ENCODE measurements at places on chromosomes 7 and 10. TPM values are rescaled to one million over a fixed set of nuclear protein-coding genes. Genes with fewer than 3 reads are reported as not detected.

HECW1 gene
- 4.3 TPM for total RNA-seq

ELAPOR2 gene
- 31.2 TPM for total RNA-seq

RELN gene
- total RNA-seq: not detected

ETV1 gene
- total RNA-seq: 45.6 TPM

DNAJC12 gene
- total RNA-seq: 1.00 TPM

LRRC18 gene
- not detected for total RNA-seq

PCLO gene
- total RNA-seq: 1.5 TPM

KIF11 gene
- 44.2 TPM for total RNA-seq

ZSWIM8 gene
- total RNA-seq: 21.8 TPM

VPS37D gene
- total RNA-seq: 6.0 TPM

LGI1 gene
- total RNA-seq: 0.07 TPM

DNA sequence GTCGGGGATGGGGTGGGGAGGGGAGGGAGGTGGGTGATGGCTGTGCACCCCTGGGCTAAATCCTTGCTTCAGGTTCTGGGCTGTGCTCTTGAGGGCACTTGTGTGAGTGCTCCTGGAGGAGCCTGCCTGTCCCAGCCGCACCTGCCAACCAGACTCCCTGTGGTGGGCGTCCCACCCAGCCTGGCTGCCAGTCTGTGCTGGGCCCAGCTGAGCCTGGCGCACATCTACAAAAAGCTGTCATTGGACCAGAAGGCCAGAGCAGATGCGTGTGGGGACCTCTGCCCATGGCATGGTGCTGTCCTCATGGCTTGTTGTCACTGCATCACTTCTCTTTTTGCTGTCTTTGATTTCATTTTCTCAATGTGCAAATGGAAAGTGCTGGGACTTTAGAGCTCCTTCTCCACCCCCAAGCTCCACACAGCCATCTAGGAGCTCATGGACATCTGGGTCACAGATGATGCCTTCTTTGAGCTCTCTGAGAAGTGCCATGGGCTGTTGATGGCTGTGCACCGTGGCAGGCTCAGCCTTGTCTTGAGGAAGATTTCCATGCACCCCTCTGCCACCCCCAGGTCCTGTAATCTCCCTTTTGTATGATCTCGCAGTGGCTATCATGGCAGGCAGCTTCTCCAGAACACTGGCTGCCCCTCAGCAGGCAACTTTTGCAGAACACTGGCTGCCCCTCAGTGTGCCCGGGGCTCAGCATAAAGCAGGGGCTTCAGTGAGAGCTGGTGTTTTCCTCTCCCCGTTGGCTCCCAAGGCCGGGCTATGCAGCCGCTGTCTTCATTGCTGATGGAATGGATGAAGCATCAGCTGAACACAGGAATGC lies 83.9 kb downstream of the ADCY1 start:
- no peak for DNase-seq

DNA sequence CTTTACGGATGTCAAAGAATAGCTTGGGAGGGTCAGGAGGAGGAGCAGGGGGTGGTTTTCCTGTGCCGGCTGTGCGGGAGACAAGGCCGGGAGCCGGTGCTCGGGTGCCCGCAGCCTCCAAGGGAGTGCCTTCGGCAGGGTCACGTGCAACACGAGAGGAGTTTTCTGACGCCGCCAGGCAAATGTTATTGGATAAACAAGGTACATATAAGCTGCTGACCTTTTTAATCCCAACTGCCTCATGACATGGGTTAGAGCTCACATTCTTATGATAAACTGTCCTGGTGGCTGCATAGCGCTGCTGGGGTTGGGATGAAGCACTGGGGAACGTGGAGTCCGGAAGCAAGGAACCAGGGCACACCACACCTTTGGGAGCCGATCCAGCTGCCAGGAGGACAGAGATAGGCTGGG lies 124.8 kb upstream of the PDLIM1 start:
- peak; percentile 59 for DNase-seq

DNA sequence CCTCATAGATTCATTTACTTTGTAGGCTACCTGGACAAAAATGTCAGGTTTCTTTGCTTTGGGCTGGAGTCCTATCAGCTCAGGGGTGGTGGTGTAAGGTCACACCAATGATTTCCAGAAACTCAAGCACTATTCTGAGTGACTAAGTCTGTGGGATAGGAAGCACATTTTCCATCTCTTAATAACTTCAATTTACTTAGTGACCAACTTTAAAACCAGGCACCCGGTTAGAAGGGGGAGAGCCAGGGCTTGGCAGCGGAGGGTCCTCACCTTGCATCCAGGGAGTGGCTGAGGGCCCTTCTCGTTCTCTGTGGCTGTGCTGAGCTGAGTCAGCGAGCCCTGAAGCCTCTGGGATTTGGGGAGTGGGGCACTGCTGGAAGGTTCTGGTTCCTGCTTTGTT lies 6.7 kb downstream of the CHST3 start:
- peak; percentile 28 for DNase-seq

DNA sequence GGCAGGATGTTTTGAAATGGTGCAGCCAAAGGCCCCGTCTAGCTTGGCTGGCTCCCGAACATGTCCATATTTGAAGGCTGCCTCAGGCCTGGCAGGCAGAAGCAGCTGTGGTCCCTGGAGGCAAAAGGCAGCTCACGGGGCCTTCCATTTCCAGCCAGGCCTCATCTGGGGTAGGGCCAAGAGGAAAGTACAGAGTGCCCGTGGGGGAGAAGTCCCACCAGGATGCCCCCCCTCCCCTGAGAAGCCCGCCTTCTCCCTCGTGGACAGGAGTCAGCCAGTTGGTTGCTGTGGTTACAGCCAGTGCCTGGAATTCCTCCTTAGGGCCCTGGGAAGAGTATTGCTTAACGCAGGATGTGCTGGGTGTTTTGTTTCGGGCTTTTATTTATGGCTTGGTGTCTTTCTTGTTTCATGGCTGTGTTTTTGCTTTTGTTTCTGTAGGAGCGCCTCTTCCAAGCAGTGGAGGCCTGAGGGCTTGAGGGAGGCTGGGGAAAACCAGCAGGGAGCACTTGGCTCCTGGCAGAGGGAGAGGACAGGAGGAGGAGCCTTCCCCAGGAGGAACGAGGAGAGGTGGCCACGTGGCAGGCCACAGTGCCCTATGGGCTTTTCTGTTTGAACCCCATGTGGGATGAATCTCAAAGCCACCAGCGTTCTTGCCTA lies 45.4 kb downstream of the CHST3 start:
- no peak for DNase-seq

DNA sequence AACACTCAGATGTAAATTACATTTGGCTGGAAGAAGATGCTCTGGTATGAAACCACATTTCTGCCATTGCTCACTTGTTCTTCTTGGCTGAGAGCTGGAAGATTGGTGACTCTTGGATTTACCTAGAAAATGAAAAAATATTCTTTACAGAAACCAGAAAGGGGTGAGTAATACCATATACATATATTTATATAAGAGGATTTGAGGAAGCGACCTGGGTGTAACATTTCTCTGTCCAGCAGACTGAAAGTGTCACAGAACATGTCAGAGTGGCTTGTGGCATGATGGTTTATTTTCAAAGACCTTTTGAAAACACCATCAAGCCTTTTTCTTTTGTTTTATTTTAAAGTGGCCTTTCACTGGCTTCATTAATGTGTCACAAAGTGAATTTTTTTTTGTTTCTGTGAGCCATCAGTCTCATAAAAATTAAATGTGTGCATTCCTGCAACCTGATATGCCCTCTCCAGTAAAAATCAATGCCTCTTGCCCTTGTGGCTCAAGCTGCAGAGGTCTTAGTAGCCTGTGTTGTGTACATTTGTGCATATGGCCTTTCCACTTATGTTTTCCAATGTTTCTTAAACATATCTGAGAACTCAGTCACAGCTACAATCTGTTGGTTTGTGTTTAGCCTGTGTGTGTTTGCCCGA lies 23.5 kb downstream of the CREB5 start:
- DNase-seq: no peak

DNA sequence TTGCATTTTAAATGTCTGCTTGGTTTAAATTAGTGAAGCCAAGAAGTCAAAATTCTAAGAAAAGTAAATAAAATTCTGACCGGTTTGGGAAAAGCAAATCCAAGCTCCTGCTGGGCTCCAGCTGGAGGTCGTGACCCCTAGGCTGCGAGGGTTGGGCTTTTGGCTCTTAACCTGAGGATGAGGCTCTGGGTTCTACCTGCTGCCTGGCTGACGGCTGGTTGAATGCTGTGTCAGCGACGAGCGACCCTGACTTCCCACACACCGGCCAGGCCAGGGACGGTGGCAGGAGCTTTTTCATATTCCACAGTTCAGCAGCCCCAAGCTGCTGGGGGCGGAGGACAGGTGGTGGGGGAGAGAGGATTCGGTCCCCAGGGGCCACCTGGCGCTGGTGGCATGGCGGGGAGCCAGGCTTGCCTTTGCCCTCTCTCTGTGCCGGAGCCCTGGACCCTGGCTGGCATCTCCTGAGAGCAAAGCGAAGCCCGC lies 843 bp upstream of the PLPP4 start:
- peak; percentile 76 for DNase-seq

- no peak for DNase-seq
Measured at GRCh38 chr7:156198277-156198676, 386.0 kb upstream of the SHH start.

GRCh38 chr10:50855461-50855860 lies 30.0 kb downstream of the A1CF start:
- no peak for DNase-seq

DNA sequence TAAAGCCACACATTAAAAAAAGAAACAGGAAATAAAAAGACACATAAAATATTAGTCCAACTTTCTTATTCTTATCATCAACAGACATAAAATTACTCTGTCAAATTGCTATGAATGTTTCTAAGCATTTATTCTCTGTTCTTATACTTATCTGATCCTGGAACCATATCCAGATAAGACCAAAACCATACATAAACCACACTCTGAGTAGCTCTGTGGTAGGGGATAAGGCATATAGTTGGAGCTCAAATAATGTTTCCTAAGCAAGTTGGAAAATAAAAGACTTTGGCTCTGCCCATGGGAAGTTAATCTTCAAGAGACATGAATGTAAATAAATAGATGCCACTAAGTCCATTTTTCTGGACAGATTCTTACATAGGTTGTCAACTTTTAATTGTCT lies 103.1 kb upstream of the PLXDC2 start:
- DNase-seq: no peak

GRCh38 chr7:116610210-116610609 lies 61.8 kb upstream of the MET start:
- no peak for DNase-seq

DNA sequence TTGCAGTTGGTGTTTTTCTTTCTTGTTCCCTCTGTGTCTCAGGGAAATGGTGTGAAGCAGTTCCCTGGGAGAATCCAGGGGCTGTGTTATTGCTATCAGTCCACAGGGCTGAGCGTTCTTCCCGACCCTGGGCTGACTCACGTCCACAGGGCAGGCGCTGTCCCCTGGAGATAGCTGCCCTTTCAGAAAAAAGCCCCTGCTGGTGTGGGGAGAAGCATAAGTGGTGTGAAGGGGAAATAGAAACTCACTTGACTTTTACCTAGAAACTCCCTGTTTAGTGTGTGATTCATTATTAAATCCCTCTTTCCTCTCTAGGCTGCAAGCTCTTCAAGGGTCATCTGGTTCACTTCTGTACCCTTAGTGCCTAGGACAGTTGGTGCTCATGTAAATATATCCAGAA lies 63.3 kb upstream of the SMNDC1 start:
- no peak for DNase-seq

DNA sequence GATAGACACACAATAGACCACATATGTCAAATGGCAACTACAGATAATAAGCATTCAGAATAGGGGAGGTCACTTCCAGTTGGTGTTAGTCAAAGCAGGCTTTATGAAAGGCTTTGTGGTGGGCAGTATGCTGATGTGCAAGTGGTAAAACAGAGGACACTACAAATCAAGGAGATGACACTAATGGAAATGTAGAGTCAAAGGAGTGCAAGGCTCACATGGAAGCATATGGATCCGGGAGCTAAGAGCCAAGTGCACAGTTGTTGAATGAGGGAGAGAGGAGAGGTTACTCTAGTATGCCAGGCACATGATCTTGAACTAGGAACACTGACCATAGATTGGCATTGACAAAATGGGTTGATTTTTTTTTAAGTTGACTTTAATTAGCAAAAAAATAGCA lies 62.7 kb downstream of the GRM3 start:
- DNase-seq: no peak

DNA sequence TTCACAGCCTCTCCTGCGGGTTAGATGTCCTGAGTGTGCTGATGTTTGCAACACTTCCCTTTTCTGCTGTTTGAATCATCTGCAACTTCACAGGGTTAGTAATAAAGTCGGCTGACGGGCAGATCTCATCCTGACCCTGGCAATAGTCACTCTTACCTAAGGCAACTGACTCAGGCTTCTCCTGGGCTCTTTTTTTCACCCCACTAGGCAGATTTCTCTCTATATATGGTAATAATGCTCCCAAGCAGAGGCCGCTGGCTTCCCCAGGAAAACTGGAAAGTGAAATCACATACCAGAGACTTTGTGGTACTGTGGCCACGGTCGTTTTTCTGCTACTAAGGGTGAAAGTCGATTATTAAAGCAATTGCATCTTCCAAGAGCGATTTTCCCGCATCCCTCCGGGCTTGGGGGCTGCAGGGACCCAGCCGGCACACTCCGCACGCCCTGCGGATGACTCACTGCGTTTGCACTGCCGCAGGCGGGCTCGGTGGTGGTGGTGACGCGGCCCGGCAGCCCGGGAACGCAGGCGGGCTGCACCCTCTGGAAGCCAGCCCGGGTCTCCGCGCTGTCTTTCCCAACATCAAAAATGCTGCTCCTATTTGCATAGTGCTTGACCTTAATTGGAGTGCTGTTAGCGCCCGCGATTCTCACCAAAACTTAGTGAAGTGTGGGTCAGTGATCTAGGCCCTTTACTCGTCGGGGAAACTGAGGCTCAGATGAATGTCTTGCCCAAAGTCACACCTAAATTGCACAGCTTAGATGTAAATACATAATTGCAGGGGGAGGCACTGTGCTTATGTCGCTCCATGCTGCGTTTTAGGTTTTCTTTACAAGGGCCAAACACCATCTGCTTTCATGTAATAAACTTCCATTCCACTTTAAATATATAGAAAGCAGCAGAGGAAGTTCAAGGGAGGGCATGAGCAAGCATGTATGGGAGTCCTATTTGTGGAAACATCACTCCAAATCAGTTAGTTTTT lies 47.6 kb upstream of the ITGB1 start:
- DNase-seq: peak; percentile 74

GRCh38 chr10:101236376-101237080 lies 7.3 kb upstream of the LBX1 start:
- peak; percentile 94 for DNase-seq

DNA sequence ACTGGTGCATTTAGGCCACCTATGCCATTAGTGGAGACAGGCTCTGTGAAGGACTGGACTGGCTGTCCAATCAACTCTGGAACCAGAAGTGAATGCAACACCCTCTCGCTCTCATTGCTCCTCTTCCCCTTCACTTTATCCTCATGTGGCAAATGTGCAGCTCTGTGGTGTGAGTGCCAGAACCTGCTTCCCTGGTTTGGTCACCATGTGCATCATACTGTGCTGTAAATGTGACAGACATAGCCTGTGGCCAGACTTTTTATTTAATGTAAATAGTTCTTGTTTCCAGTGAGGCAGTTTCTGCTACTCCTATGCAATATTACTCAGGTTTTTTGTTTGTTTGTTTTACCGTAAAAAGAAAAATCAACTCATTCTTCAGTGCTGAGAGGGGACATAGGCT lies 73.0 kb upstream of the PPP1R9A start:
- no peak for DNase-seq

Data from H7 (cell line).